ENCODE measurements at places on chromosomes 4 and X. TPM values are rescaled to one million over a fixed set of nuclear protein-coding genes. Genes with fewer than 3 reads are reported as not detected.

DNA sequence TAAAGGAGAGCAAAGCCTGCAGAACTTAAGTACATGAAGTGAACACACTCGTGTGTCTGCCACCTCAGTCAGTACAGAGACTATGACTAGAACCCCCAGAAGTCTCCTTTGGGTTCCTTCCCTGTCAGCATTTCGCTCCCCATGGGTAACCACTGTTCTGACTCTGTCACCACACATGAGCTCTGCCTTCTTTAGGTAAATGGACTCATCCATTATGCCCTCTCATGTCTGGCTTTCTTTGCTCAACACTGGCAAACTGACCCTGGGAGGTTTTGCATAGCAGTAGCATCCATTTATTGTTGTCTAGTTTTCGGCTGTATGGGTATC is 38.5 kb downstream of the TBC1D14 start:
- ATAC-seq, result peak; percentile 82

DNA sequence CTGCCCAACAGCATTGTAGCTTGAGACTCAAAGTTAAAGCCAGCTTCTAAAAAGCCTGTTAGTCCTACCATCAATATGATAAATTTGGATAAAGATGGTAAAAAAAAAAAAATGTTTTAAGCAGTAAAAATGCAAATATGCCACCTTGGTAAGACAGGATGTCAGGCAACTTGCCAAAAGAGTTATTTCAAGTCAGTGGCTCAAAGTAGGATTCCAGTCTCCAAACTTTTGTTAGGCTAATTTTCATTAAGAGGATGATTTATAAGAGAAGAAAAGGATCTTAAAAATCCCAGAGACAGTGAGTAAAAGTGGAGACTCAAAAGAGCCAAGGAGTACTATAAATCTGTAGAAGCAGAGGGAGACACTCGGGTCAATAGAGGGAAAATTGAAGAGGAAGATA is 47.5 kb downstream of the GASK1B start:
- ATAC-seq, result no peak

The NAA11 gene
- total RNA-seq, result not detected

- no peak for ATAC-seq
Observed at GRCh38 chr4:169986369-169986768, 39.8 kb downstream of the MFAP3L start.

GRCh38 chr4:28014469-28014868 is 1153.8 kb downstream of the STIM2 start:
- ATAC-seq, result no peak

DNA sequence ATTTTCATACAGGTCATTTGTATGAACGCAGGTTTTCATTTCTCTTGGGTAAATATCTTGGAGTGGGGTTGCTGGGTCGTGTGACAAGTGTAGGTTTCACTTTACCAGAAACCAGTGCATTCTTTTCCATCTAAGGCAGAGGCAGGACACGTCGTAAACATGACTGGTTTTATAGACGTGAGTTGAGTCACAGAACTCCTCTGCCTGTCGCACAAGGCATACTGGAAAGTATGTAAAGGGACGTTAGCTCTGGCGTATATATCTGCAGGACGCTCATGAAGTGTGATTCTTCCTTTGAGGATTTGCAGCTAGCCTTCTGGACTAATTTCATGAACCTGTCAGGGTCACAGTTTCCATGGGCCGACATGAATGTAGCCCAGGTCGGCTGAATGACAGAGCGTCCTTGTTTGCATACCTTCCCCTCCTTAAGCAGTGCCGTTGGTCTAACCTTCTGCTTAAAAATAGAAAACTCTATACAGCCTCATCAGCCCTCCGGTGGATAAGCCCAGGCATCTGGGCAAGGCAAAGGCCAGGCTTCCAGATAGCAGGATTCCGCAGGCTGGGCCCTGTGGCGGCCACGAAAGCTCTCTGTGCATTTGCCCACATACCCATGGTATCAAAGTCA is 106.0 kb downstream of the GPR143 start:
- no peak for ATAC-seq

GRCh38 chrX:96994093-96994492 is 110.4 kb downstream of the RPA4 start:
- no peak for ATAC-seq

GRCh38 chrX:2781698-2782097 is 29.9 kb downstream of the XG start:
- ATAC-seq, result no peak

DNA sequence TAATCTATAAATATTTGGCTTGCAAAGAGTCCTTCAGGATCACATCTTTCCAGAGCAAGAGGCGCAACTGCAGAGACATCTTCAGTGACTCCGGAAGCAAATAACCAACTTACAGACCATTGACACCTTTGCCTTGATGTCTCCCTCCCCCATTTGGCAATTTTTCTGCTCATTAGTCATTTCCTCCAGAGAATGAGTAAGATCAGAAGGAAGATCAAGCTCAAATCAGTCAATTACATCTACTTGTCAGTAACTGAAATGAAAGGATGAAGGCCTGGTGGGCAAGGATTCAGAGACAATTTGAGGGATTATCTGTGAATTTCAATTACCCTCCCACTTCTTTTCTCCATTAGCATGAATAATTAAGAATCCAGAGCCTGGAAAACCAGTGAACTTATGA is 665.6 kb upstream of the CPEB2 start:
- no peak for ATAC-seq

- ATAC-seq, result no peak
Observed at GRCh38 chrX:129188231-129188630, 335.1 kb downstream of the SMARCA1 start.

DNA sequence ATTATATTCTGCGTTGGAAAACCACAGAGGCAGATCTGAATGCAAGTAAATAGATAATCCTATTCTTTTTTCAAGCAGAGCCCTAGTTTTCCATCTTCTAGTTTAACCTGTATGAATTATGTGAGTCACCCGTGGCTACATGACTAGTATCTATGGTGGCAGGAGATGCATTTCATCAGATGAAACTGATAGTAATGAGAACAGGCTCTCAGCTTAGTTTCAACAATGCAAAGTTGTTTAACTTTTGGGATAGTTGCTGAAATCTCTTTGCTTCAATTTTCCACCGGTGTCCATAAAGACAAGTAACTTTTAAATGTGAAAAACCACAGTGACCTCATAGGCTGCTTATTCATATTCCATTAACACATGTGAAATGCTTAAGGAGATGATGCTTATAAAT is 1317.4 kb upstream of the TENM3 start:
- no peak for ATAC-seq

- ATAC-seq, result no peak
Observed at GRCh38 chrX:131040781-131041180, 17.4 kb upstream of the ARHGAP36 start.

GRCh38 chr4:60223208-60223923 is 976.8 kb upstream of the ADGRL3 start:
- no peak for ATAC-seq

DNA sequence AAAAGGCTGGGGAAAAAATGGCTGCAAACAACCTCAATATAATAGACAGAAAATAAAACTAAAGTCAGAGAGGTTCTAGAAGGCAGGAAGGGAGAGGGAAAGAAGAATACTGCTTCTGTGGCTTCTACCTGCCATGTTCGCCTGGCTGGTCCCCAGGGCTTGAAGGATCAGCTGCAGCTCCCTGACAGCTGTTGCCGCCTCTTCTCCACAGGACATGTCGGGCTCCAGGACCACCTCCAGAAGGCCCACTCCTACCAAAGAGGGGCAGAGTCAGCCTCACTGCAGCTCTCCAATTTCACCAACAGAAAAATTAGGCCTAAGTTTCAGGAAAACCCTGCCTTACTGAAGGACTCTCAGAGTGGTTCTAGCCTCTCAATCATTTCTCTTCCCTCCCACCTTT is 44.9 kb downstream of the GATB start:
- ATAC-seq, result no peak

GRCh38 chr4:8291036-8291682 is 21.6 kb downstream of the HTRA3 start:
- ATAC-seq, result no peak

DNA sequence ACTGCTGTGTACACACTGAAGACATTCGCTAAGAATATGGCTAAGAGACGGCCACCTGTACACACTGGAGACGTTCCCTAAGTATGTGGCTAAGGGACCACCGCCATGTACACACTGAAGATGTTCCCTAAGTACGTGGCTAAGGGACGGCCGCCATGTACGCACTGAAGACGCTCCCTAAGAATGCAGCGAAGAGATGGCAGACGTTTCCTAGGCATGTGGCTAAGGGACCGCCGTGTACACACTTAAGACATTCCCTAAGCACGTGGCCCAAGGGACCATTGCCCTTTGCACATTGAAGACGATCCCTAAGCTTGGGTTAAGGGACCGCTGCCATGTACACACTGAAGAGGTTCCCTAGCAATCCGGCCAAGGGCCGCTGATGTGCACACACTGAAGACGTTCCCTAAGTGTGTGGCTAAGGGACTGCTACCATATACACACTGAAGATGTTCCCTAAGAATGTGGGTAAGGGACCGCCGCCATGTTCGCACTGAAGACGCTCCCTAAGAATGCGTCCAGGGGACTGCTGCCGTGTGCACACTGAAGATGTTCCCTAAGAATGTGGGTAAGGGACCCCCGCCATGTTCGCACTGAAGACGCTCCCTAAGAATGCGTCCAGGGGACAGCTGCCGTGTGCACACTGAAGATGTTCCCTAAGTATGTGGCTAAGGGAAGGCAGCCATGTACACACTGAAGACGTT is 36.7 kb downstream of the DHRSX start:
- no peak for ATAC-seq
